Right hindlimb (tissue), 1 donor: ENCODE measurements at places on chromosomes 5 and 9.

DNA sequence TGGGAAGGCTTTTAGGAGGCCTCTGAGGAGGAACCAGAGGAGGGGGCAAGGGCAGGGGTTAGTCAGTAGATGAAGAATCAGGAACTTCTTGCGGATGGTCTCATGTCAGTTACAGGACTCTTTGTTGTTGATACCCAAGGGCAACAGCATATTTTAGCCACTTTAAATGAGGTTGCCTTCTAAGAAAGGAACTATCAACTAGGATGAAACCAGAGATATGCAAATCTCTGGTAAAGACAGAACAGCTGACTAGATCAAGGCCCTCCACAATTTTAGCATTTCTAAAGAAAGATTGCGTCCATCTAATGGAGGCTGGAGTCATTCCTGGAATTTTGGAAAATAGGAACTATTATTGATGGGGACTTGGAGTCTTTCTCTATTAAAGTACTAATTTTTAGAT is 57.7 kb upstream of the KLF4 start:
- no peak for DNase-seq

DNA sequence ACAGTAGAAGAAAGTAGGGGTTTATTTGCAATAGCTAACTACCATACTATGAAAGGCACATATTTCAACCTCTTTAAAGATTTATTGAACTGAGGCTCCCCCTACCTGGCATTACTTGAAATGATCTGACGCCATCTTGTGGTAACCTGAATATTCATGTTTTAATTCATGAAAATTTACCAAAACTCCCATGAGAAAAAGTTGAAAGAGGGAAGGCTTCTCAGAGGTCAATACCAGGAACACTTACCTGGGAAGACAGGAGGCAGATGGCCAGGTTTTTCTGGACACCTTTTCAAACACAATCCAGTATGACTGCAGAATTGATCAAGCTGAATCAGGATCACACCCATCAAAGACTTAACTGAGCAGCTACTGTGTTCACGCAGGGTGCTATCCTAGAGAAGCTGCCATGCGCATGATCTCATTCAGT is 9.4 kb downstream of the PRELID2 start:
- DNase-seq, result no peak

- no peak for DNase-seq
Observed at GRCh38 chr5:21219251-21219650, 1231.3 kb upstream of the CDH18 start.

GRCh38 chr5:54841481-54841880 is 143.9 kb downstream of the ESM1 start:
- no peak for DNase-seq

GRCh38 chr5:170736966-170737365 is 46.6 kb upstream of the GABRP start:
- no peak for DNase-seq

- DNase-seq, result peak; percentile 21
Observed at GRCh38 chr5:153404747-153405146, 85.7 kb upstream of the GRIA1 start.
